ENCODE measurements at places on chromosomes 11 and 22.

DNA sequence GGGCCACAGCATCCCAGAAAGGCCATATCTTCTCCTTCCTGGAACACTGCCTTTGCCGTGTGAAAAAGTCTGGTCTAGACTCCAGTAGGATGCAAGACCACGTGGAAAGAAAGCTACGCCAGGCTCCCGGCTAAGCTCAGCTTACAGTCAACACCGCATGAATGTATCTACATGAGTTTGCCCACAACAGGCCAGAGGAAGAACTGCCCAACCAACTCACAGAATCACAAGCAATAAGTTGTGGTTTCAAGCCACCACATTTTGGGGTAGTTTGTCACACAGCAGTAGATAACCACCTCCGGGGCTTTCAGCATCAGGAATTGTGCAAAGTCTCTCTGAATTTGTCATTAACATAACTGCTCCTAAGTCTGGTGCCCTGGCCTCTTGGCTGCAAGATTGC lies 27.3 kb downstream of the HSPA8 start:
- DNase-seq = no peak

GRCh38 chr11:124442442-124442841 lies 3.1 kb downstream of the OR8B8 start:
- no peak for DNase-seq

DNA sequence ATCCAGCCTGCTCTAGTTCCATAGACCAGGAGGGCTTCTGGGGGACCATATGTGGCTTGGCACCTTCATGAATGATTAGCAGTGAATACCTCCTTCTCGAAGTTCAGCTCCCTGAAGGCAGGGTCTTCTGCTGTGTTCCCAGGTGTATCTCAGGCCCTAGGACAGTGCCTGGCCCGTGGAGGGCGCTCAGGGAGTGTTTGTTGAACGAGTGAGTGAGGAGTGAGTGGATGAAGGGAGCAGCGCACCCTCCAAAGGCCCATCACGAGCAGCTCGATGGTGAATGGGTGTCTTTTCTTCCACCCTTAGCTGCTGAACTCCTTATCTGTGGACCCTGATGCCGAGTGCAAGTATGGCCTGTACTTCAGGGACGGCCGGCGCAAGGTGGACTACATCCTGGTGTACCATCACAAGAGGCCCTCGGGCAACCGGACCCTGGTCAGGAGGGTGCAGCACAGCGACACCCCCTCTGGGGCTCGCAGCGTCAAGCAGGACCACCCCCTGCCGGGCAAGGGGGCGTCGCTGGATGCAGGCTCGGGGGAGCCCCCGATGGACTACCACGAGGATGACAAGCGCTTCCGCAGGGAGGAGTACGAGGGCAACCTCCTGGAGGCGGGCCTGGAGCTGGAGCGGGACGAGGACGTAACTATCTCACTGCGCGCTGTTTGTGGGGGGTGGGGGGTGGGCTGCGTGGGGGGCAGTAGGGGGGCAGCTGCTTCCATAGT lies 9.5 kb downstream of the ANO1 start:
- no peak for DNase-seq

GRCh38 chr11:16382638-16383380 lies 26.5 kb upstream of the SOX6 start:
- no peak for DNase-seq

GRCh38 chr11:37422511-37422910 lies 824.5 kb upstream of the RAG2 start:
- DNase-seq = no peak

GRCh38 chr11:64675450-64676260 lies 47.3 kb downstream of the NRXN2 start:
- no peak for DNase-seq

DNA sequence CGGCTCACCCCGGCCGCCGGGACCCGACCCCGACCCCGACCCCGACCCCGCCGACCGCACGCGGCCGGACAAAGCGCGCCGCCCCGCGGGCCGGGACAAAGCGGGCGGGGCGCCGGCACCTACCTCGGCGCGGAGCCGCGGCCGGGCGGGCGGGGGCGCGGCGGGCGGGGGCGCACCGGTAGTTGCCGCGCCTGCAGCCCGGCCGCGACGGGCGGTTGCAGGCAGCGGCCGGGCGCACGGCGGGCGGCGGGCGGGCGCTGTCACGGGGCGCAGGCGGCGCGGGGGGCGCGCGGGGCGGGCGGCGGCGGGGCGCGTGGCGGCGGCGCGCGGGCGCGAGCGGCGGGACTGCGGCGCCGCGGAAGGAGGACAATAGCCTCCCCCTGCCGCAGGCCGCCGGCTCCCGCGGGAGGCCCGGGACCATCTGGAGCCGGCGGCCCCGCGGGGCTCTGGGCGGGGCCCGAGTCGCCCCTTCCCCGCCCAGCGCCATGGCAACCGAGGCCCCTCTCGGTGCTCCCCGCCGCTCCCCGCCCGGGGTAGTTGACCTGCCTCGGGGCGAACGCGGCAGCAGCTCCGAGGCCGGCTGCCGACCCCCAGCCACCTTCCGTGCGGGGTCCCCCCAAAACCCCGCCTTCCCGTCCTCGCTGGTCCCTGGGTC lies 851 bp downstream of the SPTBN2 start:
- no peak for DNase-seq

GRCh38 chr11:100791860-100792259 lies 104.8 kb downstream of the ARHGAP42 start:
- DNase-seq = no peak

DNA sequence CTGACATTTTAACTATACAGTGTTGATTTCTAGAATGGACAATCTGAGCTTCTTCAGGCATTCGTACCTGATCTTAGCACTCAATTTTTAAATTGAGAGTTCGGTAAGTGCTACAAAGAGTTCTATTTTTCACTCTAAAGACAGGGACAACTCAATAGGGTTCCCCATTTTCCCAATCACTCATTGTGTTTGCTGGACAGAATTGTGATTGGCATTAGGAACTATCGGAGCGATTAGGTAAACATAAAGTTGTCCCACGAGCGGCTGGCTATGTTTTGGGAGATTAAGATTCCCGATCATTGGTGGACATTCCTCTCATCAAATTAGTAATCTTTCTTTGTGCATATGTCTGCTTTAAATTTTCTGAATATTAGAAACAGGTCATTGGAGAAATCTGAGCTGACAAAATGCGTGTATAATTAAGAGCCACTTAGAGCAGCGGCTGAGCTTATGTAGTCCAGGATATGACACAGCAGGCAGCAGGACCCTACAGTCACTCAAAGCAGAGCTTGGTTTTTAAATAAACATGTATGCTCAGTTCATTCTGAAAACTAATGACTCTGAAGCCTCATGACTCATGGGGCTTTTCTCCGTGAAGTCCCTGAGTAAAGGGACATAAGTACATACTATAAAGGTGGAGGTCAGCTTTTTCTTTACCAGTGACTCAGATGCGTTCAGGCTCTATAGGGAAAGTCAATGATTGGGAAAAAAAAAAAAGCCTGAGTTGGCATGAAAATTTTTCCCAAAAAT lies 109.4 kb downstream of the GRIA4 start:
- no peak for DNase-seq

DNA sequence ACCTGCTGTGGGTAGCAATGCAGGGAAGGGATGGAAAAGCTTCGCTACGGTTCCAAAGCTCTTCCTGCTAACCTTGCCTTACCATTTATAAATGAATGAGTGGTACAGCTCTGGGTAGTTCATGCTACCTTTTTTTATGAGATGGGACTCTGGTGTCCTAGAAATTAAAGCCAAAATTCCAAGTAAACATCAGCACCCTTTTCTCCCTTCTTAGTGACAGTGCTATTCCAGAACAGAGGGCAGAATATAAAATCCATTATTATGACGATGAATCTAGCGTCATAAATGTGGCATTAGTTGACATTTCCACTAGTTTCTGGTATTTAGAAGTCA lies 447 bp upstream of the SVIP start:
- DNase-seq = no peak

DNA sequence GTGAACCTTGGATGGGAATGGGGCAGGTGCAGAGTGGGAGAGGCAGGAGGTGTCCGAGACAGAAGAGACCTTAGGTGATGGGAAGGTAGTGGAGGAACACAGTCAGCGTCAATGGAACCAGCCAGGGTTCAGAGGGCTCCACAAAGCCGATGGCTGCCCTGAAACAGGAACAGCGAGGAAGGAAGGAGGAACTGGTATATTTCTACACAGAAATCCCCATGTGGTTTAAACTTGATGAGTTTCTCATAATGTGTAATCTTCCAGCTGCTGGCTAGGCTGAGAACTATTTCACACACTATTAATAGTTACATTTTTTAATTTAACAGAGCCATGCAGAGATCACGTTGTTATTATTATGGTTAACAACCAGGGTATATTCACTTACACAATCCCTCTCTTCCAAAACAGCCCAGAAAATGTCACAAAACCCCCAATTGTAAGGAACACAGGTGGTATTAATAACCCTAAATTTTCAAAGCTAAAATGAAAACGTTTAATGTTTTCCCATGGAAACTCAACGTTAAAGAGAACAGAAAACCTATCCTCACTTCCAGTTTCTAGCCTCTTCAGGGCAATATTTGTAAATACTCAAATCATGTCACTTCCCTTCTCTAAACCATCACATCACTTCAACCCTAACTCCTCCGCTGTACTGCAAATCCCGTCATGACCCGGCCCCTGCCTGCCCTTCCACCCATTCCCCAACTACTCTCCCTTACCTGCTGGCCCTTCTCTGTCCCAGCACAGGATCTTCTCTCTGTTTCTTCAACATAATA lies 74.5 kb upstream of the ARFGAP3 start:
- DNase-seq = no peak

All from liver (tissue), 10 donors.